ENCODE measurements at places on chromosomes 2 and 18.

DNA sequence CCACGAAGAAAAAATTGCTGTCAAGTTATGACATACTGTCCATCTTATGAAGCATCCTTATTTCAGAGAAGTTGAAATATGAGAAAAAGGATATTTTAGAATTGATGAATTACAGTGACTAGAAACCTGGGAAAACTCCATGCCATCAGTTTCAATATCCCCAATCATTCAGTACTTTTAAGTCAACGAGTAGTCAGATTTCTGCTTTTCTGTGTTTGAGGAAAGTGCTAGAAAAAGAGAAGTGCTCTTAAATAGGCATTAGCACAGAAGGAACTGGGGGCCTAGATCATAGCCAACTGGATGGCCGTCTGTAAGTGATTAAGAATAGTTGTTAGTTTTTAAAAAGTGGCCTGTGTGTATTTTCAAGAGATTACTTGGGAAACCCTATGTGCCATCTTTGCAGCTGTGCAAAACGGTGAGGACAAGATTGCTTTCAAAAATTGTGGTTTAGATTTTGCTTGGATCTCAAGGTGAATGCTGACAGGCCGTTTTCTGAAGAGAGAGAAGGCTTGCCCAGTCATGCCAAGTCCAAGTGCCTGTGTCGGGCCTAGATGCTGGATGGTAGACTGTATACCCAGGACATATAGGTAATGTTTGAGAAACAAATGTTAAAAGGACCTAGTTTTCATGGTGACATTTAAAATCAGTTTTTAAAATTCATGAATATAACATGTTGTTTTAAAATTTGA, 5.1 kb downstream of the NEDD4L start:
- no peak for DNase-seq

- DNase-seq = no peak
Measured at GRCh38 chr2:160220545-160221009, 20.5 kb upstream of the ITGB6 start.

GRCh38 chr2:218727502-218728165, 17.0 kb downstream of the TTLL4 start:
- peak; percentile 24 for DNase-seq

- no peak for DNase-seq
Measured at GRCh38 chr2:222738809-222739208, 67.4 kb downstream of the MOGAT1 start.

- DNase-seq = no peak
Measured at GRCh38 chr2:240074545-240074944, 21.2 kb upstream of the OR6B3 start.

DNA sequence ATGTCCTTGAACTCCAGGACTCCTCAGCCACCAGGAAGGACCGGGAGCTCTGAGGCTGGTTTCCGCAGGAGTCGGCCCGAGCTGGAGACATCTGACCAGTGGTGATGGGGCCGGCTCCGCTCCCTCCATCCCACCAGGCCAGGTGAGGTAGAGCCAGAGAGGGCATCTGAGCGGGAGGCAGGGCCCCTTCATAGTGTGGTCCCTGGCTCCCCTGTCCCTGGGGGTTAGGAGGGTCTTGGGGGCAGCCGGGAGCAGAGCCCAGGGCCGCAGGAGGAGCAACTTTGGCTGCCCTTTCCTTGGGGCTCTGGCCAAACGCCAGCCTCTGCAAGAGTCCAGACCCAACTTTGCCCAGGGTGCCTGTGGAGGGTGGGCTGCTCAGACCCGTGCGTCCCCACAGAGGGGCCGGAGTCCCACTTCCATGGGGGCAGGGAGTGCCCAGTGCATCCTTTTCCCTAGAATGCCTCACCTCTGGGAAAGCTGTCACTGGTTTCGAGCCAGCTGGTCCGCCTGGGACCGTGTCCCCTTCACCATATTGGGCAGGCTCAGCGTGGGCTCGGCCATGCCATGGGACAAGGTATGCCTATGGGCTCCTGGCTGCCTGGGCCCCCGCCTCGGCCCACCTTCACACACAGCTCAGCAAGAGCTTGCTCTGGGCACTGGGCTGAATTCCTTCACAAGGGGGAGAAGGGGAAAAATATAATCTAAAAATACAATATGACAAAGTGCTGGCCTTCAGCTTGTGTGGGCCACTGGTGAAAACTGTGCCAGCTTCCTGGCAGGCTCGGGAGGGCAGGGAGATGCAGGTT, 148.6 kb downstream of the TWIST2 start:
- no peak for DNase-seq

GRCh38 chr18:13793819-13794218, 30.1 kb upstream of the MC5R start:
- no peak for DNase-seq

GRCh38 chr2:11738589-11739436, 7.6 kb upstream of the LPIN1 start:
- DNase-seq = peak; percentile 52

DNA sequence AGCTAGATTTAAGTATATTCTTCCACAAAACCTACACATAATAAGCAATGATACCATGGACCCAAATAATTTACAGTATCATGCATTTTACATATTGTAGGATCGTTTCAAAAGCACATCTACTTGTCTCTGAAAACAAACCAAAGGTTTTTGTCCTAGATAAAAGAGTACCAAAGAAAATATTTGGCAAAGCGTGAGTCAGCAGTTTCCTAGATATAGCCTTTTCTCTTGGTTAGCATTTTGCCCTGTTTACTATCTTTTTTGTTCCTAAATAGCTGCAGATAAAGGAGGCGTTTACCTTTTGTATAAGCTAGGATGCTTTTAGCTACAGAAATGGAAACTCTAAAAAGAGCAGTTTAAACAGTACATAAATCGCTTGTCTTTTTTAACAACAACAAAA, 305.8 kb upstream of the GULP1 start:
- DNase-seq = no peak

GRCh38 chr2:36277881-36278523, 77.6 kb upstream of the CRIM1 start:
- peak; percentile 19 for DNase-seq

GRCh38 chr2:161825429-161825828, 201.2 kb downstream of the SLC4A10 start:
- DNase-seq = no peak

DNA sequence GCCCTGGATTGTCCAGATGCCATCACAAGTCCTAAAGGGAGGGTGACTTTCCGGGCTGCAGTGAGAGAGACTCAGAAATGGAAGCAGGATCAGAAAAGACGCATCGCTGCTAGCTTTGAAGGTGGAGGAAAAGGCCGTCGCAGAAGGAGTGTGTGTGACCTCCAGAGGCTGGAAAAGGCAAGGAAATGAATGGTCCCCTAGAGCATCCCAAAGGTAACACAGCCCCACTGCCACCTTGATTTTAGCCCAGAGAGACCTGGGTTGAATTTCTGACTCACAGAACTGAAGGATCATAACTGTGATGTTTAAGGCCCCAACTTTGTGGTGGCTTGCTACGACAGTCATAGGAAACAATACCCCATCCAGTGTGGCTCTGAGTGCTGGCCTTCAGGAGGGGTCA, 8.6 kb upstream of the NCK2 start:
- DNase-seq = no peak

DNA sequence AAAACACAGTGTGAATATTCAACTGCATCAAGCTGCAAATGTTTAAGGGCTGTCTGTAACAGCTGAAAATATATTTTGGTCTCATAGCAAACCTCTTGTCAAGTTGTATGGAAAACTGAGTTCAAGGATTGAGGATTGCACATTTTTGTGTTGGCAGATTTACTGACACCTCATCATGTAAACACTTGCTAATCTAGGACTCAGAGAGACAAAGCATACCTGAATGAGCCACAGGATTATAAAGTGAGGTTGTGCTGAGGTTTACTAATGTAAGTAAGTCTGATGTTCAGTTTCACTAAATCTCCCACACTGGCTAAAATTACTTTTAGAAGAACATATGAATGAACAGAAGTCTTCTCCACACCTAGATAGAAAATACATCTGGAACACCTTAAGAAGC, 1993.1 kb upstream of the CELF4 start:
- DNase-seq = peak; percentile 23

DNA sequence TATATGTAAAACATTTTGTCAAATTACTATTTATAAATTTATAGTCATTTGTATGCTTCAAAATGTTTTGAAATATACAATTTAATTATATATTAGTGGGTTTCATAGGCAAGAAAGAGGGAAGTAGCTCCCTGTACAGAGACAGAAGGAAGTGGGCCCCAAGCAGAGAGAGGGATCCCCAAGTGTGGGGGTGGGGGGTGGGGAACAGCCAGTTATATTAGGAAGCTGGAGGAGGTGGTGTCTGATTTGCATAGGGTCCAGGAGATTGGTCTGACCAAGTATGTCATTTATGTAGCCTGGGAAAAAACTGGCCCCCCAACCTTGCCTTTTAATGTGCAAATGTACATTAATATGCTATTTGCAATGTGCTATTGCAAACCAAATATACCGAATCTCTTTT, 76.5 kb upstream of the ZSWIM2 start:
- DNase-seq = no peak

DNA sequence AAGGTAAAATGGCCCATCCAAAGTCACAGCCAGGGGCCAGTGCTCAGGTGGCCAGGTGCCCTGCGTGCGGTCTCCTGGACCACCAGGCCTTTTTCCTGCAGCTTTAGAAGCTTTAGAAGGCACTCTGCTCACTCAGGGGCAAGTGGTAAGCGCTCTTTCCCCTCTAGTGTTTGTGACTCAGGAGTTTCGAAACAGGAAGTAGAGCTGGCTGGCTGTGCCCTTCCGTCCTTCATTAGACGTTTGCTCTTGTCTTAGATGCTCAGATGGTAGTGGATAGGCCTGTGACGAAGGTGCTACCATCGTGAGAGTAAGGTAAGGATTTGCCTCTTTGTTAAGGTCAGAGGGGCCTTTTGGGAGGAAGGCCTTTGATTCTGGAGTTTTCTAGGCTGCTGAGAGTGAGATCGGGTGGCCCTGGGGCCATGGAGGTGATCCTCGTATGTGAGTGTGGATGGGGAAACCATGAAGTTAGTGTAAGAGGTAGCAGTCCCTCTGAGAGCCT, at the start of gene CASP8:
Gene CASP8 (plus strand): TSS at position 235 of the 499 bp plus-strand sequence. CDS start 5,951 bp downstream, outside the sequence.
- peak; percentile 62 for DNase-seq

- DNase-seq = no peak
Measured at GRCh38 chr2:158518084-158518483, 61.3 kb downstream of the PKP4 start.

DNA sequence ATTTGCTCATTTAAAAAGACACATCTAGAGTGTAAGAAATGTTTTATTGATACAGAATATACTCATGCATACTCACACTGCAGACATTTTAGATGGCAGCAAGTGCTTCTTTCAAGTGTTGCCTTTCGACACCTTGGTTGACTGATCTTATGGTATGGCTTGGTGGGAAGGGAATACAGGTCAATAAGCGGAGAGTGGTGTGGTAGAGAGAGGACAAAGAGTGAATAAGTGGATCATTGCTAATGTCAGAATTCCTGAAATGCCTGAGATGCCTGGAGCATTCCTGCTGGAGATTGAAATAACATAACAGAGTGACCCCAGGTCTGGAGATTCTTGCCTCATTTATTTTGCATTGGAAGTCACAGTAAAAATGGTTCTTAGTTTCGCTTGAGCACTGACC, 76.7 kb downstream of the RND3 start:
- peak; percentile 90 for DNase-seq

GRCh38 chr2:110729106-110729505, 3.3 kb upstream of the ACOXL start:
- no peak for DNase-seq

DNA sequence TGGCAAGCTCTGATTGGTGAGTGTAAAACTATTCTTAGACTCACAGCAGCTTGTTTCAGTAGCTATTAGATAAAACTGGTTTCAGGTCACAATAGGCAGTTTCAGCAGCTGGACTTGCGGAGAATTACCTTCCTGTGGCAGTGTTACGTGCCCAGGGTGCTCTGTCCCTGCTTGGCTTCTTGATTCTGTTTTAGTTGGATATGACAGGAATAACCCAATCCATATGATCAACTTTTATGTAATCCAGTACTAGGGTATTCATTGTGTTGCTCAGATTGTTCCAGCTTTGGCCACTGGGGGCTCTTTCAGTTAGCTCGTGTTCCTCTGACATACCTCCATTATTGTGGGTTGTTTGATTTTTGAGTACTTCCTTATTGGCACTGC, 43.1 kb downstream of the INPP4A start:
- peak; percentile 16 for DNase-seq

GRCh38 chr18:13549880-13550232, 176.5 kb downstream of the FAM210A start:
- DNase-seq = no peak

GRCh38 chr2:170022692-170023091, 155.3 kb upstream of the MYO3B start:
- peak; percentile 86 for DNase-seq

DNA sequence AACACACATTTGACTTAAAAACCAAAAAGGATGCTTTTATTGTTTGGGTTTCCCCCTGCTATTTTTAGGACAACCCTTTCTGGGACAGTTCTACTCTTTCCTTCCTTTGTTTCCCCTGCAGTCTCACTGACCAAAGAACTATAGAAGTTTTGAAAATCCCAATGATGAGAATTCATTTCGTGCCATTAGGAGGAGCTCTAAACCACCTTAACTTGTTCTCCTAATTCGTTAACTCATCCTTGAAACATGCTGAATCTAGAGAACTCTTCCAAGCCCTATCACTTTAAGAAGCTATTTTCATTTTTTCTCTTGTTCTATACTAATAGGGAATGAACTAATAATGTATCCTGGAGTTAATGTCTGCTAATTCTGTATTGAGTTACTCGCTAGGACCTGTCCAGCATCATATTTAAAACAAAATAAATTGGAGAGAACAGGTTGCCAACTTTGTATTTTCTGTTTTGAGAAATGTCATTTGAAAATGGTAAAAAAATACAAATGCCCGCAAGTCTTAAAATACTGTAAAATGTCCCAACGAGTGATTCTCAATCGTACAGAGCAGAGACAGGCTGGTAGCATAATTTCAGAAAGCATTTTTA, 62.9 kb downstream of the AFTPH start:
- peak; percentile 65 for DNase-seq

GRCh38 chr18:31603315-31603714, 11.6 kb downstream of the TTR start:
- peak; percentile 45 for DNase-seq

DNA sequence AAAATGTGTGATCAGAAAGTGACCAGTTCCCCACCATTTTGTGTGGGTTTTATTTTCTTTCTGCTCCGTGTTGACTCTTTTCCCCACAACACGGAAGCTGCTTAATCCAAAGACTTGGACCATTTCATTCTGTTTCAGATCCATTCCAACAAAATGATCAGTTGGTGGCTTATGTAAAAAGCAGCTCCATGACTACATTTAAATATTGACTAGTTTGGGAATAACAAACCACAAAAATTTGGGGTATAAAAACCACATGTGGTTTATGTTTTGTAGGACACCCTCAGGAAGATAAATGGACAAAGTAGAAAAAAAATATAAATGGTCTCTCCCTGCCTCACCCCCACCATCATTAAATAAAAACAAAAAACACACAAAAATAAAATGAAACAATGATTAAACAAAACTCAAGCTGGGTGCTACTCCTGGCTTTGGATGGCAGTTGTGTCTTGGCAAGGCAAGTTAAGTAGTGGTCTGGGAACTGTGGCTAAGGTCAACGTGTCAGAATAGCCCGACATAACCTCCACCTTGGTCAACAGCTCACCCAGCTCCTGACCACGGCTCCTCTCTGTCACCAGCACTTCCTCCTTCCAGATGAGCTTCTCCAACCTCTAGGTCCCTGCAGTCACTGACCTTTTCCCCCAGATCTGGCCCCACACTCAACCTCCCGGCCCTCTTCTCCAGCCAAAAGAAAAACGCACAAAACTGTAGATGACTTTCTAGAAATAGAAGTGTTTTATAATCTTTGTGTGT, 12.8 kb upstream of the WIPF1 start:
- peak; percentile 66 for DNase-seq

- no peak for DNase-seq
Measured at GRCh38 chr2:176121190-176122051, 1.1 kb upstream of the HOXD9 start.

- no peak for DNase-seq
Measured at GRCh38 chr2:41701231-41701630, 346.6 kb upstream of the PKDCC start.

Data from fibroblast of skin of right biceps (primary cell).